NCI-H1417 treated with DMSO at 0.1 percent for 48 hours (cell line): ENCODE measurements at places on chromosomes 4 and X.

- DNase-seq = no peak
Measured at GRCh38 chr4:13968723-13969122, 341.2 kb upstream of the BOD1L1 start.

GRCh38 chr4:9893329-9894108 lies 112.1 kb downstream of the DRD5 start:
- DNase-seq = no peak

DNA sequence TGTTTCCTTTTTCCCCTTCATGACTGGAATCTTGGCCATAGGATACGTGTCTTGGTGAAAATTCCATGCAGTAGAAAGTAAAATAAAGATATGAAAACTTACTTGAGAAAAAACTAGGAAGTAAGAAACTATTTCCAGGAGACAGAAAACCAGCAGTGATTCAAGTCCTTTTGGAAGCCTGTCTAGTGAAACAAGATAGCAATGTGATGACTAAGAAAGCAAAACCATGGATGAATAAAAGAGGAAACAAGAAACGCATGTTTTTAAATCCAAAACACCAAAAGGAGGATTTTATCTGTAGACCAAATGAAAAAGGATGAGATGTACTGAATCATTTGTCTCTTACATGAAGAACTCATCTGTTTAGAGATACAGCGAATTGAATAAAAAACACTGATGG lies 1430.0 kb downstream of the ARAP2 start:
- no peak for DNase-seq

DNA sequence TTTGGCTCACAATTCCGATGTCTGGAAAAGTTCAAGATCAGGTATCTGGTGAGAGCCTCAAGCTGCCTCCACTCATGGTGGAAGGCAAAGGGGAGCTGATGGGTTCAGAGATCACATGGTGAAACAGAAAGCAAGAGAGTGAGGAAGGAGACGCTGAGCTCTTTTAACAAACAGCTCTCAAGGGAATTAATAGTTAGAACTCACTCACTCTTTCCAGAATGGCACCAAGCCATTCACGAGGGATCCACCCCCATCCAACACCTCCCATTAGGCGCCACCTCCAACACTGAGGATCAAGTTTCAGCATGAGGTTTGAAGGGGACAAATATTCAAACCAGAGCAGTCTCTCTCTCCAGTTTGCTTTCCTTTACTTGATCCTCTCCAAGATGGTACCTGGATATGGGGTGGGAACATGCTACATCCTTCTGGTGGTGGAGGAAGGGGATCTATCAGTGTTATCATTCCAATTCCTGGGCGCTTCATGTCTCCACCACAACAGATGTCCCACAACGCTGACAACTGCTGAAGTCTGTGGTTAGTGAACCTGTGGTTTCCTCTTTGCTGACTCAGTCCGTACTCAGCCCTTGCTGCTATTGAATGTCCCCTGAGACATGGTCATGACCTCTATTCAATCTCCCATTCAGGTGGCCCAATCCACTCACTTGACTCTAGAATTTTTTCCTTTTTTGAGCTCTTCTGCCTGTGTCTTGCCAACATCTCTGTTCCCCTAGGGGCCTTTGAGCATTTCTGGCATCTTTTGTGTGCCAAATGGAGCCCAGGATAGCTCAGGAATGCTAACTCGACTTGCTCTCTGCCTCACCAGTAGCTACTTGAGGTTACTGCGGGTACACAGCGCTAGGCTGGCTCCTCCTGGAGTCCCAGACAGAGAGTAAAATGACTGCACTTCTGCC lies 395.2 kb downstream of the MID1IP1 start:
- DNase-seq = no peak

GRCh38 chrX:10859353-10859752 lies 239.0 kb upstream of the MID1 start:
- DNase-seq = no peak

GRCh38 chr4:183197140-183197539 lies 98.1 kb downstream of the WWC2 start:
- DNase-seq = no peak

DNA sequence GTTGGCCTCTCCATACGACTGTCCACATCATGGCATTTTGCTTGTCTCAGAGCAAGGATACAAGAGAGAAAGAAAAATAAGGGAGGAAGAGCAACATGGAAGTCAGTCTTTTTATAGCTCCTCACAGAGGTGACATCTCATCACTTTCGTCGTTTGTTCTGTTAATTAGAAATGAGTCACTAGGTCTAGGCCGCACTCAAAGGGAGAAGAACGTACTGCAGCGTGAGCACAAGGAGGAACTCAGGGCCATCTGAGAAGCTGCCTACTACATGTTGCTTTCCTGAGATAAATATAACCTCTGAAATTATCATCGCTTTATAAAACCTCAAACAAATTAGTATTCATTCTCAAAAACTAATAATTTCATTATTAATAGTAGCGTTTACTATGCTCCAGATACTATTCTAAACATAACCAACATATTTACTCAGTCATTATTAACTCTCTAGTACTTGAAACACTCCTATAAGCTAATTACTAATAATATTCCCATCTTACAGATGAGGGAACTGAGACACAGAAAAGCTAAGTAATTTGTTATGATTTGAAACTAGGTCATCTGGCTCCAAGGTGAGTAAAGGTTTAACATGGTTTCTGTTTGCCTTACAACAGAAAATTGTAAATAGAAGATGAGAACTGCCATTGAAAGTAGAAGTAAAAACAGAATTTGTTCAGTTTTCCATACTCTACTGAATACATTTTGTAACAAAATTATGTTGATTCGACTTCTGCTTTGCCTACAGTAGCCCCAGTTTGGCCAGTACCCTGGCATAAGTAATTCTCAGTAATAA lies 213.2 kb upstream of the UGT8 start:
- no peak for DNase-seq
